Muscle of arm (tissue), 14 donors: ENCODE measurements at places on chromosomes 6 and 20.
A peak's percentile ranks its signal among the peaks of the same experiment; 100 is the strongest.

DNA sequence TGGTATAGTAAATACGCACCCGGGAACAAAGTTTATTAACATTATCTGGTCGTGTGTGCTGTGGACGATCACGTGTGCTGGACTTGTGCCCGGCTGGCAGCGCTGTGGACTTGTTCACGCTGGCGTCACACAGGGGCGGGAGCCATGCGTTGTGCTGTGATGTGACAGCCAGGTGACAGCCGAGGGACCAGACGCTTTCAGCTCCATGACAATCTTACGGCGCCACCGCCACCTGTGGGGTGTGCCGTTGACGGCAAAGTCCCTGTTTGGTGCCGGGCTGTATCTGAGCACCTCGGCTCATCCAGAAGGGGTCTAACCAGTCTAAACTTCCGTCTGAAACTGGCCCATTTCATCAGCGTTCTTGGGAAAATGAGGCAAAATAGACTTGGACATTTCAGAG is 25.2 kb downstream of the DLL1 start:
- no peak for DNase-seq

DNA sequence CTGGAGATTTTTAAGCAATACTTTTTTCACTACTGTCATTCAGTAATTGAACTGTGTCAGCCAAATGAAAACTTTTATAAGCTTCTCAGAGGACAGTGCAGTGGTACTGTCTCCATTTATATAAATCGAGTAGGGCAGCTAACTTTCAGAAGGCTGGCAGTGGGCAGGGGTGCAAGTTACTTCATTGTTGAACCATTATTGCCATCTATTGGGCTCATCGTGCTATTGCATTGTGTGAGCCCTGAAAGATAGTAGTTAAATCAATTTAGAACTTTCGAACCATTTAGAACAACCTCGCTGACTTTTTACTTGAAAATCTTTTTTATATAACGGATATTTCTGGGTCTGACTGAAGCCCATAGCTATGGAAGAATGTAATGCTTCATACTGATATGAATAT is 347.8 kb upstream of the PLCB4 start:
- peak; percentile 49 for DNase-seq

- no peak for DNase-seq
These were observed 263.7 kb downstream of the SMOC2 start for GRCh38 chr6:168704678-168705077.

GRCh38 chr20:4532772-4533171 is 188.9 kb upstream of the PRND start:
- DNase-seq, result no peak

- no peak for DNase-seq
These were observed 187.3 kb downstream of the ERMARD start for GRCh38 chr6:169938731-169939130.

DNA sequence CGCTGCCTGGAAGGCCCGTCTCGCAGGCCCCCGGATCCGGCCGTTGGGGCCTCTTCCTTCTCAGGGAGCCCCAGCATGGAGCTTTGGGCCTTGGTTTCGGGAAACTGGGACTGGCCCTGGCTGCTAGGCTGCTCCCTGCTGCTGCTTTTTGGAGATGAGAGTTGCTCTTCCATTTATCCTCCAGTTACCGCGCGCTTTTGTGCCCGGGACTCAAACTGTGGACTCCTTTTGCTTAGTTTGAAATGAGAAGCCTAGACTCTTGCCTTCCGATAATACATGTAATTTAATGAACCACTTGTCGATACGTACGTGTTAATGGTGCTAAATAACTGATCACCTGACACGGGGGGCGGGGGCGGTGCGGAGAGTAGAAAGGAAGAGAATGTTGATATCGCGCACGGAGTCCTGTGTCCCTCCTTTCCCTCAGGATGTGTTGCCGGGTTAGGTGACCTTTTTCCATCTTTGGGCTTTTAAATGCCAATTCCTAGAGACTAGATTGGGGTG is 968 bp downstream of the PHF3 start:
- peak; percentile 48 for DNase-seq

DNA sequence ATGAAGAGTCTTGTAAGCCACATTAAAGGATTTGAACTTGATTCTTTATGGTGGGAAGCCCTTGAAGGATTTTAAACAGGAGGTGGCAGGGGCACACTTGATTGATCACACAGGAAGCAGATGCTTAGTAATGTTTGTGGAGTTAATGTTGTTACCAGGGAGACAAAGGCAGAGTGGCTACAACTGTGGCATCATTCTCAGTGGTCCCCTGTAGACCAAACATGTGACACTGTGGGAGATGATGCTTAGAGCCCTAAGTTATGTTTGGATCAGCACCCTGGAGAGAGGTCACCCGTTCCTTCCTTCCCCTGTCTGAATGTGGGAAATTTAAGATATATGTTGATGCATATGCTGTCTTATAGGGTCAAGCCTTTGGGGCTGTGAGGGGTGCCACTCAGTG is 53.2 kb downstream of the EIF2S2 start:
- DNase-seq, result no peak

GRCh38 chr20:5827098-5827853 is 77.1 kb downstream of the SHLD1 start:
- DNase-seq, result no peak
